ENCODE measurements at places on chromosomes 16 and 17.

- no peak for DNase-seq
These were observed 731 bp upstream of the MKS1 start for GRCh38 chr17:58219789-58220183.

DNA sequence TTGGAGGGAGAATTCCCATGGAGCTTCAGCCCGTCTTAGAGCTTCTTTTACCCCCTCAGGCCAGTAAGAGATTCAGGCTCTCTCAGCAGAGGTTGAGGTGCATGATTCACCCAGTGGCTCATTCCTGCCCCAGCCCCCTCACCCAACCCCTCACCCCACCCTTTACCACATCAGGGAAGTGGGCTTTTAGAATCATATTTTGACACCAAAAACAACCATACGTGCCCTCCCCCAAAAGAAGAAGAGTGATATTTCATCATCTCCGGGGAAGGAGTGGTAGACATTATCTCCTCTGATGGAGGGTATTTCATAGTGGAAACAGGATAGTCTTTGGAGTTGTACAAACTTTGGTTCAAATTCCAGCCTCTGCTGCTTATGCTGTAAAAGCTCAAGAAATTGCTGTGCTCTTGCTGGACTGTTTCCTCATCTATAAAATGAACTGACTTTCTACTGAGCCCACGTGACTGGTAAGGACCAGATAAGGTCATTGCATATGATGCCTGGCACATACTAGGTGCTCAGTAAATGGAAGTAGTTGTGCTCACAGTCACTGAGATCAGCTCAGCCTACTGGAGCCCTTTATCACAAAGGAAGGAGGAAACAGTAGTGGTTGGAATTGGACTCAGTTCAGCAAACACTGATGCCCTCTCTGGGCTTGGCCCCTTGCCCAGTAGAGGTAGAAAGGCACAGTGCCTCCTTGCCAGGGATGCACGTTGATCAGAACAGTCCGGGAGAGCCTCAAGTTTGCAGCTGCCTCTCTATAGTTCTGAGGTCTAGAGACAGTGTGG, 18.3 kb upstream of the CCL5 start:
- peak; percentile 21 for DNase-seq

- no peak for DNase-seq
These were observed 4.8 kb downstream of the SPATA2L start for GRCh38 chr16:89696670-89697128.

DNA sequence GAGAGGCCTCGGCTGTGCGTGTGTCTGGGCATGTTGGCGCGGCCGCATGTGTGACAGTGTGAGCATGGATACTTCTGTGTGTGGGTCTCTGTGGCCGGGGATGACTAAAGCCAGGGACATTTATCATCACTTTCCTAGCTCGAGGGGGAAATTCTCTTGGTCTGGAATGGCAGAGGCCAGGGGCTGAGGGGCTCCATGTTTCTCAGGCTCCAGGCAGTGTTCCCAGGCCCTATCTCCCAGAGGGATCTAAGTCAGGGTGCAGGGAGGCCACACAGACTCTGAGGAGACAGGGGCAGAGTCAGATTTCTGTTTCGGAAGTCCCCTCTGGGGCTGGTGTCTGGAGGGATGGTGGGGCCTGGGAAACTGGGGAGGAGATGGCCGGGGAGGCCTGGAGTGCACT, 23.7 kb upstream of the SPNS2 start:
- DNase-seq: no peak

GRCh38 chr17:72304859-72305258, 184.0 kb downstream of the SOX9 start:
- DNase-seq: no peak

DNA sequence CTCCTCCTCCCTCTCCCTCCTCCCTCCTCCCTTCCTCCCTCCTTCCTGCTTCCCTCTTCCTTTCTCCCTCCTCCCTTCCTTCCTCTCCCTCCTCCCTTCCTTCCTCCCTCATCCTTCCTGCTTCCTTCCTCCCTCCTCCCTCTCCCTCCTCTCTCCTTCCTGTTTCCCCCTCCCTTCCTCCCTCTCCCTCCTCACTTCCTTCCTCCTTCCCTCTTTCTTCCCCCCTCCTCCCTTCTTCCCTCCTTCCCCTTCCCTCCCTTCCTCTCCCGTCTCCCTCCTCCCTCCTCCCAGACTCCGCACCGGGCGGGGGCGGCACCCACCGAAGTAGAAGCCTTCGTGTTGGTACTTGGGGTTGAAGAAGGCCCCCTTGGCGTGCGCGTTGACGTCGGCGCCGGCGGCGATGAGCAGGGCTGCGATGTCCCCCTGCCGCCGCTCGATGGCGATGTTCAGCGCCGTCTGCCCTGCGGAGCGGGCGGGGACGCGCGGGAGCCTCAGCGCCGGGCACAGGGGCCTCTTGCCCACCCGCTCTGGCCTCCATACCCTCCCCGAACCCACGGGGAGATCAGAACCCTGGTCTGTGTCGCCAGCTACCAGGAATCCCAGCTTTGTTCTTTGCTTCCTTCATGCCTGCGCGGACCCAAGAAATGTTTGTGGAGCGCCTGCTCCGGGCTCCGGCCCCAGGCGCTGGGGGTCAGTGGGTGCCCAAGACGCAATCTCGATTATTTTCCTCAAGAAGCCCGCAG, 22.2 kb downstream of the TRPV3 start:
- peak; percentile 73 for DNase-seq

DNA sequence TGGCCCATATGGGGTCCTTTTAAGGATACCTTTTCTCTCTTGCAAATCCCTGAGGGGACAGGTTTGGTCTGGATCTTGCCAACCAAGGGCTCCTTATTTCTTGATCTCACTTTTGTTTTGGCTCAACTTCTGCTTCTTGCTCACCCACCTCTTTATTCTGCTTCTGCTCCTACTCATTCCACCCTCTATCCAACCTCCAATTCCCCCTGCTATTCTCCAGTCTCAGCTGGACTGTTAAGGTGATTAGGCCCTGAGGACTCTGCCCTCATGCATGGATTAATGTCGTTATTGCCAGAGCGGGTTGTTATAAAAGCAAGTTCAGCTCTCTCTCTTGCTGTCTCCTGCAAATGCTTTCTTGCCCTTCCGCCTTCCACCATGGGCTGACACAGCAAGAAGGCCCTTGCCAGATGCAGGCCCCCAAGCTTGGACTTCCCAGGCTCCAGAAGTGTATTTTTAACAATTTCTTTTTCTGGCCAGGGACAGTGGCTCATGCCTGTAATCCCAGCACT, 29.8 kb downstream of the LAT start:
- DNase-seq: no peak

- DNase-seq: no peak
These were observed 72.4 kb downstream of the CES1 start for GRCh38 chr16:55760310-55761001.

DNA sequence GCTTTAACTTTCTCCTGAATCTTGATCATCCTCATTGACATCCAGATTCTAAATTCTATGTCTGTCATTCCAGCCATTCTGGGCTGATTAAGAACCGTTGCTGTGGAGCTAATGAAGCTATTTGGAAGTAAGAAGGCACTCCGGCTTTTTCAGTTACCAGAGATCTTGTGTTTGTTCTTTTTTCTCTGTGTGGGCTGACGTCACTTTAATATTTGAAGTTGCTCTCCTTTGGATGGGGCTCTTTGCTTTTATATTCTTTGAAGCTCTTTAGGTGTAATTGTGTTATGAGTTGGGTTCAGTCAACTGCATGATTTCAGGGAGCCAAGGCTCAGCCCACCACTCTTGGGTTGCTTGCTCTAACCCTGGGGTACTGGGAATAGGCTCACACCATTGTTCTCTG, 460.6 kb downstream of the CDH8 start:
- DNase-seq: no peak
